ENCODE measurements at places on chromosomes 3 and 15.

GRCh38 chr15:70089692-70089971 lies 8.1 kb downstream of the TLE3 start:
- no peak for DNase-seq

DNA sequence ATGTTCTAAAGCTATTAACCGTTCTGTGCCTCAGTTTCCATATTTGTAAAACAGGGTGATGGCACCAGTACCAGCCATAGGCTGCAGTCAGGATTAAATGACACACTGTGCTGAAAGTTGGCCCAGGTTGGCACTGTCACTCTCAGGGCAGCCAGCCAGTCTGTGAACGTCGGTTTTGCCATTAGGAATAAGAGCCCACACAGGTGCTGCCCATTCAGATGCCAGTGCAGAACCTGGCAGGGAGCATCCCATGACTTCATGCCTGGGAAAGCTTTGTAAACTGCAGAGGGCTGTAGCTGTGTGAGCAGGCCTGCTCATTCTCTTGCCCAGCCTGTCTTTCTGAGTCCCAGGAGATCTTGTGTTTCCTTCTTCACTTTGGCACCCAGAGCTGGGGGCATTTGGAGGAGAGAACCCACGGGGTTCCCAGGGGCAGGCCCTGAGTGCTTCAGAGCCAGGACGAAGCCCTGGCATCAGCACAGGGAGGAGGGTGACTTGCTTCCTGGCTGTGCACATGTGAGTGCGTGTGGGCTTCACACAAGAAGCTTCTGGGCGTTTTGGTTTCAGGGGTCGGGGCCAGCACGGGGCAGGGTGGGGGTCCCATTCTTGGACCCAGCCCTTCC lies 46.9 kb downstream of the ZNF710 start:
- no peak for DNase-seq

DNA sequence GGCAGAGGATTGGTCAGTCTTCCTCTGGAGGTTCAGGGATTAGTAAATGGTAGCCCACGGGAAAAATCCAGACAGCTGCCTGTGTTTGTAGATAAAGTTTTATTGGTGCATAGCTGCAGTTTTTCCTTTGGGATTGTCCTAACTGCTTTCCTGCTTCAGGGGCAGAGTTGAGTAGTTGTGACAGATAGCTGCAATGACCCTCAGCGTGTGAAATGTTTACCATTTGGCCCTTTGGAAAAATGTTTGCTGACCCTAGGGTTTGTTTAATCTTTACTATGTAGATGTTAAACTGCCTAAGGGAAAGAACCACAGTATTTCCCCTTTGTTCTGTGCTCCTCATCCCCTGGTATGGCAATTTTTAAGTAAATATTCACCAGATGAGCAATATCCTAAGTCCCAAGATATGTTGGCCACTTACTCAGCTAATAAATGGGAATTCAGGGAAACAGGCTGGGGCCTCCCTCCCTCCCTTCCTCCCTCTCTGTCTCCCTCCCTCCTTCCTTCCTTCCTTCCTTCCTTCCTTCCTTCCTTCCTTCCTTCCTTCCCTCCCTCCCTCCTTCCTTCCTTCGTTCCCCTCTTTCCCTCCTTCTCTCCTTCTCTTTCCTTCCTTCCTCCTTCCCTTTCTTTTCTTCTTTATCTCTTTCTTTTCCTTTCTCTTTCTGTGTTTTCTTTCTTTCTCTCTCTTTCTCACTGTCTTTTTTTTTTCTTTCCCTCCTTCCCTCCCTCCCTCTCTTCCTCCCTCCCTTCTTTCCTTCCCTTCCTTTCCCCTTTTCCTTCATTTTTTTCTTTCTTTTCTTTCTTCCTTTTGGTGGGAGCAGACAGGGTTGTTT lies 234.6 kb upstream of the BHLHE40 start:
- DNase-seq = no peak

GRCh38 chr15:44066211-44066827 lies 128.8 kb downstream of the FRMD5 start:
- no peak for DNase-seq

DNA sequence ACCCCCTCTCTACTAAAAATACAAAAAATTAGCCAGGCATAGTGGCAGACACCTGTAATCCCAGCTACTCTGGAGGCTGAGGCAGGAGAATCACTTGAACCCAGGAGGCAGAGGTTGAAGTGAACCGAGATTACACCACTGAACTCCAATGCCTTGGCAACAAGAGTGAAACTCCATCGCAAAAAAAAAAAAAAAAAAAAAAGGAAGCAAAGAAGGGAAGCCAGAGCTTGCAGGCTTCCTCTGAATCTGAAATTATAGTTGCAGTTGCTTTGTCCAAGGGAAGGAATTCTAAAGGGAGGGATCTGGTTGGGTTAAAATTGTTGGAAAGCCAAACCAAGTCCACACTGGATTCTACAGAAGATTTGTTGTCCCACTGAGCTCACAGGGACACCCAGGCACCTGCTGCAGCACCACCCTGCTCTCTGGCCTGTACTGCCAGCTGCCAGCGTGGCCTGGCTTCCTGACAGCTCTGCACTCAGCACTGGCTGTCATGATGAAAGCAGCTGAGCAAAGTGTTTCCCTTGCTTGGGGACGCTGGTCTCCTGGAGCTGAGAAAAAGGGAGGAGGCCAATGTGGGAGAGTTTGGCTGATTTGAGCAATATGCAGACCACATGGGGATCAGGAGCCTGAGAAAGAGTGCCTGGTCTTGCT lies 88.8 kb upstream of the HES1 start:
- DNase-seq = no peak

DNA sequence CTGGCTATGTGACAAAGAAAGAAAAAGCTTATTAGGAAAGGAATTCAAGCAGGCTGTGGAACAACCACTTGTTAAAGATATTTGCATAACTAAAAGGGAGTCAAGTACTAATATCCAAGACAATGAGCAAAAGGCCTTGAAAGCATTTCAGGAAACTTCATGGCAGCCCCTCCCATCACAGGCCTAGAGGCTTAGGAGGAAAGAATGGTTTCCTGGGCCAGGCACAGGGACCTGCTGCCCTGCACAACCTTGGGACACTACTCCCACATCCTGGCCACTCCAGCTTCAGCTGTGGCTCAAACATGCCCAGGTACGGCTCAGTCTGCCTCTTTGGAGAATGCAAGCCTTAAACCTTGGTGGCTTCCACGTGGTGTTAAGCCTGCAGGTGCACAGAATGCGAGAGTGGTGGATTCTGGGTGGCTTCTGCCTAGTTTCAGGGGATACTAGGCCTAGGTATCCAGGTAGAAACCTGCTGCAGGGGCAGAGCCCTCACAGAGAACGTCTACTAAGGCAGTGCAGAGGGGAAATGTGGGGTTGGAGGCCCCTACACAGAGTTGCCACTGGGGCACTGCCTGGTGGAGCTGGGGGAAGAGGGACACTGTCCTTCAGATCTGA lies 121.6 kb downstream of the OPA1 start:
- DNase-seq = no peak

GRCh38 chr3:107798381-107798780 lies 275.6 kb downstream of the BBX start:
- no peak for DNase-seq

DNA sequence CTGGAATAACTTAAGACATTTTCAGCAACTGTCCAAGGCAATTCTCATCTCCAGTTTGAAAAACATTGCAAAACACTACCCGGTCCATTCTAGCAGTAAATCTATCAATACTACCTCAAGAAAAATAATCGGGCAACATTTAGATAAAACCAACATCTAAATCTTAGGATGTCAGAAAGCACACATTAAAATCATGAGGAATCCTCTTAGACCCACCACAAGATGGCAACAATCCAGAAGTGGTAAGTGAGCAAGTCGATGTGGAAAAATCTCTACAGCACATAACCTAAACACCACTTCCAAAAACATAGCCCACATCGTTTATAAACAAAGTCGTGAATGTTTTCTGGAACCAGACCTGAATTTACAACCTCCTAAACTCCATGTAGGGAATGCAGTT lies 5.7 kb downstream of the PLCH1 start:
- DNase-seq = no peak

- no peak for DNase-seq
These were observed 77.2 kb downstream of the LDHAL6B start for GRCh38 chr15:59283717-59284391.

GRCh38 chr3:150738688-150739087 lies 24.3 kb downstream of the SIAH2 start:
- no peak for DNase-seq

DNA sequence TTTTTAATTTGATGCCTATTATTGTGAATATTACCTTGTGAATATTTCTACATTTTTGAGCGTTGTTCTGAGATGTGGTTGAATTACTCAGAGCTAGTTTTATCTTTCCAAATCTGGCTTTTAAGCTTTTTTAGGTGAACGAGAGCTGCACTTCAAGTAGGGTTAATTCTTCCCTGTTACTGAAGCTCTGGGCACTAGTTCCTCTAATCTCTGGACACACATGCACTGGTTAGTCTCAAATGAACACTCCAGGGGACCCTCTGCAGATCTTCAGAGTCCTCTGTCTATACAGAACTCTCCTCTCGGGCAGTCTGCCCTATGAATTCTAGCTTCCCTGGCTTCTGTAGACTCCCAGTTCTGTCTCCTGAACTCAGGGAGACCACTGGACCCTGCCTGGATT lies 237.5 kb upstream of the TBC1D5 start:
- DNase-seq = no peak

DNA sequence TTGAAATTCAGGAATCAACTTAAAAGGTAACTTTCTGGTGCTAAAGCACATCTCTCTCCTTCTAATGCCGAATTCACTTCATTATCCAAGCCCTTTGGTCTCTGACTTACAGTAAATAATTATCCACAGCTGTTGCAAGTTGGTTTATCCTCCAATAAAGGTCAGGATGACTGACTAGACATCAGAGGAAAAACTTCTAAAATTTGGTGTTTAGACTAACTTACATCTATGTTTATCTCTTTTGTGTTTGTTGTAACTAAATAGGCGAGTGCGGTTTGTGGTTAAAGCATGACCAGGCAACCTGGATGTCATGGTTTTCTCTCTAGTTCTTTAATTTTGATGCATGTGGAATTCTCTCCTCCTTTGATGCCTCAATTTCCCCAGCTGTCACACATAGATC lies 237.4 kb upstream of the LRTM1 start:
- DNase-seq = no peak

- no peak for DNase-seq
These were observed 47.0 kb upstream of the SCAANT1 start for GRCh38 chr3:63959146-63959545.

DNA sequence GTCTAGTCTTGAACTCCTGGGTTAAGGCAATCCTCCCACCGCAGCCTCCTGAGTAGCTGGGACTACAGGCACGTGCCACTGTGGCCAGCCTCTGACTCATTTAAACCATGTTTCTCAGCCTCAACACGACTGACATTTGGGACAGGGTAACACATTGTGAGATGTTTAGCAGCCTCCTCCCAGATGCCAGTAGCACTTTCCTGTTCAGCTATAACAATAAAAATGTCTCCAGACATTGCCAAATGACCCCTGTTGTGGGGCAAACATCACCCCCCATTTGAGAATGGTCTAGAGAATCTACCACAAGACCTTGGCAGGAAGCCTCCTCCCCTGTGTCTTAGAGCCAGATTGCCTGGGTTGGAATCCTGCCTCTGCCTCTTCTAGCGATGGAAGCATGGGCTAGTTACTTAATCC lies 8.4 kb downstream of the TMEM40 start:
- DNase-seq = no peak

DNA sequence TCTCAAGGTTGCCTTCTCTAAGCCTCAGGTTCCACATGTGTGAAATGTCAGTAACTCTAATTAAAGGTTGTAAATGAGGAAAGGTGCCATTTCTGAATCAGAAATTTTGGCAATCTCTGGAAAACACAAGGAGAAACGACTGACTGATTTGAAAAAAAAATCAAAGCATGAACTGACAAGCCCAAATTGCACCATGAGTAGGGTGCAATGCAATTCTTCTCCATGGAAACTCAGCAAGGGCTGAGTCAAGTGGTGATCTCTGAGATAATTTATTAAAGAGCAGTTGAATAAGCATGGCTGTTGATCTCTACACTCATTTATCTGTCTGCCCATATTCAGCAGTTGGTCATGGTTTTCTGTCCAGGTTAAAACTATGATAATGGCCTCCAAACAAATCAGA lies 201.6 kb upstream of the CMC1 start:
- DNase-seq = no peak

DNA sequence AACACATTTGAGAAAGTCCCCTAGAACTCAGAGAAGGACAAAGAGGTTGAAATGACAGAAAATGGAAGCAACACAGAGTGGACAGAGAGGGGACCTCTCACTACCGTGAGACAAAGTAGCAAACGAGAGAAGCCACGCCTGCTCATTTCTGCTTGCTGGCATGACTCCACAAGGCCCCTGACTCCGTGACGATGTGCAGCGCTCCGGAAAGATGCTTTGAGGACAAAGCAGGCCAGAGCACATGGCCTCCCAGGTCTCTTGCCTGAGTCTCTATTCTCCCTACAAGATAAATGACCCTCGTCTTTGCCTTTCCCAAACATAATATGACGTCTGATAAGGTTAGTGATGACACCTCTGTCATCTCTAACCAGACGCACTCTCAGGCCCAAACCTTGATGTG lies 63.8 kb upstream of the CTSH start:
- DNase-seq = no peak

GRCh38 chr3:48434591-48435222 lies 4.8 kb upstream of the PLXNB1 start:
- no peak for DNase-seq

- DNase-seq = no peak
These were observed 112.2 kb upstream of the TSPAN3 start for GRCh38 chr15:77183066-77183465.

GRCh38 chr3:102646557-102646956 lies 211.7 kb downstream of the ZPLD1 start:
- DNase-seq = no peak

- DNase-seq = no peak
These were observed 324.9 kb upstream of the COL8A1 start for GRCh38 chr3:99313485-99313884.

GRCh38 chr3:121696186-121696585 lies 35.5 kb upstream of the HCLS1 start:
- DNase-seq = no peak

DNA sequence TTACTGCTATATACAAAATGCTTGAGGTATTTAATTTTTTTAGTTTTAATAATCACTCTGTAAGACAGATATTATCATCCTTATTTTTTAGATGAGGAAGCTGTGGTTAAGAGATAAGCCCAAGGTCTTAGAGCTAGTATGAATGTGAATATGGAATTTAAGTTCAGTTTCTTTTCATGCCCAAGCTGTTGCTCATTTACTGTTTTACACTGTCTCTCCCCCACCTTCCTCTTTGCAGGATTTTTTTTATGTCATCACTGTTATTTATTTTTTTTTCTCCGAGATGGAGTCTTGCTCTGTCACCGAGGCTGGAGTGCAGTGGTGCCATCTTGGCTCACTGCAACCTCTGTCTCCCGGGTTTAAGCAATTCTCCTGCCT lies 22.5 kb downstream of the MAP2K5 start:
- no peak for DNase-seq
